Fibroblast of skin of left quadriceps (primary cell): ENCODE measurements at places on chromosomes 1 and 21.

DNA sequence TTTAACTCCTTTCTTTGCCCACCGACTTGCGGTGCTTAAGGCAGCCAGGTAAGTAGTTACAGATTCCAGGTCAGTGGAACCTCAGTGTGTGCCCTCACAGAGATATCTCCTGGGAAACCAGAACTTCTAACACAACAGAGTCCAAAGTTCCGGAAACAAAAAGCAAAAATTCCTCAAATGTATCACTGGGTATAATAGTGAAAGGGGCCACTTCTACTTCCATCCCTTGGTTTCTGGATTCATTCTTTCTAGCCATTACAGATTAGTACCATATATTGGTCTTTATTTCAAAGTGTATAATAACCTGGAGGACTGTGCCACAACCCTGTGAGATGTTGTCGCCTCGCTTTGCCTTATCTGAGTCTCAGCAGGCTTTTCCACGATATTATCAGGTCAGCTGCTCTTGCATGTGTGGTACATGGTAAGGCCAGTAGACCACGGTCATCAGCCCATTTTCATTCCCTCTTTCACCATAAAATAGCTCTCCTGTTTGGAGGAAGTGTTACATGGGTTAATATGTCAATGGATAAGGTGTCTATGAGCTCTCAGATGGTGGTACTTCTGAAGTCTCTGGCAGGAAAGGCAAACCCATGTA is 14.9 kb upstream of the VASH2 start:
- no peak for DNase-seq

DNA sequence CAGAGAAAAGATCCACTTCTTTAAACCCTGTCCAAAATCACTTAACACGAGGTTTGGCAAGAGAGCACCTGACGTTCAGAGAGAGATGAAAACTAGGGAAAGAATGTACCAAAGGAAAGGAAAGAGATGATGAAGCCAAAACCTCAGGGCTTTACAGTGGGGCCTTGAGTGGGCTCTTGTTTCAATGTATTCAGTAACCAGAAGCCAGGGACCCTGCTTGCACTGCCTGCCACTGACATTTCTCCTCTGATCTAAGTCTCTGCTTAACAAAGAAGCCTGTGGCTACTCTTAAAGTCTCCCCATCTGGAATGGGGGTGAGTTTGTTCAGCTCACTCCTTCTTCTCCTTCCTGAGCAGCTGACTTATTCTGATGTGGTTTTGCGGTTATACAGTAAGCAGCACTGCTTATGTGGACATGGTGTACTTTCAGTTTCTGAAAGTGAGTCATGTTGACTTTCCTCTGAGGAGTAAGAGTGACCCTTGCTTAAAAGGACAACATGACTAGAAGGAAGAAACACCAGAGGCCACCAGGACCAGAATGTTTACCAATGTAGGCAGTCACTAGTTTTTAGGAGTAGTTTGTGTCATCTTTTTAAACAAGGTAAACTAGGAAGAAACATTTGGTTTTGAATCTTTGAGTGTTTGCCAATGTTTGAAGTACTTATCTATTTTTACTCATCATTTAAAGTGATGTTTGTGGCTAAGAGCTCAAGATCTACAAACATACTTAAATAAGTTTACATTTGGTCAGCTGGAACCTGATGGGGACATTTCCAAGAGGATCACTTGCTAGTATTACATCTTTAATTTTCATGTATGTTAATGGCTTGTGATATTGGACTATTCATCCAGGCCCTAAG is 87.4 kb downstream of the FASLG start:
- DNase-seq = peak; percentile 78

GRCh38 chr1:16189921-16190621 is 22.4 kb downstream of the ARHGEF19 start:
- DNase-seq = no peak

DNA sequence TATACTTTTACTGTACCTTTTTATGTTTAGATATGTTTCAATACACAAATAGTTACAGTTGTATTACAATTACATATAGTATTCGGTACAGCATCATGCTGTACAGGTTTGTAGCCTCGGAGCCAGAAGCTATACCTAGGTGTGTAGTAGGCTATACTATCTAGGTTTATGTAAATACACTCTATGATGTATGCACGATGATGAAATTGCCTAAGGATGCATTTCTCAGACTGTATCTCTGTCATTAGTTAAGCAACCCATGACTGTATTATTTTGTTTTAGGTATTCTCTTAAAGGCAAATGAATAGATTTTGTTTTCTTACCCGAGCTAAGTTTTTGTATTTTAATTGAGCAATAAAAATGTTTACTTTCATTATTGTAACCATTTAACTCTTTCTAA is 56.4 kb downstream of the SPATA17 start:
- DNase-seq = no peak

DNA sequence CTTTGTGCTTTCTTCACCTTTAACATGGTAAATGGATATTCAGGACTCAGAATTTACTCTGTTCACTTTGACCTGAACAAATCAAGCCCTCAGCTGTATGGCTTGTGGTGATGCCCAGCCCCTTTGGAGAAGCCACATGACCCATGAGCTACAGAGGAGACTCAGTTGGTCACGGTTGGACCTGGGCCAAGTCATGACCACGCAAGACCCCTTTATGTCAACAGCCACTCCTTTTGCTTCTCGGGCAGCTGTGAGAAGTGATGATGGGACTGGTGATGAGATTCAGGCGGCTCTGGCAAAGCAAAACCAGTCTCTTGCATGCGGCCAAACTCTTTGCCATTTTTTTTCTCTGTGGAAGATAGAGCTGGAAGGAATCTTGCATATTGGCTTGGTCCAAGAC is 96.5 kb upstream of the AJAP1 start:
- DNase-seq = no peak

DNA sequence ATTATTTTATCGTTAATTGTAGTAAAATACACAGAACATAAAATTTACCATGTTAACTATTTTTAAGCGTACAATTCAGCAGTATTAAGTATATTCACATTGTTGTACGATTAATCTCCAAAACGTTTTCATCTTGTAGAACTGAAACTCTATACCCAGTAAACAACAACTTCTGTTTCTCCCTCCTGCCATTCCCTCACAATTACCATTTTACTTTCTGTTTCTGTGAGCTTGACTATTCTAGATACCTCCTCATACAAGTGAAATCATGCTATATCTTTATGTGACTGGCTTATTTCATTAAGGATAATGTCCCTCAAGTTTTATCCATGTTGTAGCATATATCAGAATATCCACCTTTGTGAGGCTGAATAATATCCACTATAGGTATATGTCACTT is 156.8 kb downstream of the ST6GALNAC3 start:
- DNase-seq = no peak

DNA sequence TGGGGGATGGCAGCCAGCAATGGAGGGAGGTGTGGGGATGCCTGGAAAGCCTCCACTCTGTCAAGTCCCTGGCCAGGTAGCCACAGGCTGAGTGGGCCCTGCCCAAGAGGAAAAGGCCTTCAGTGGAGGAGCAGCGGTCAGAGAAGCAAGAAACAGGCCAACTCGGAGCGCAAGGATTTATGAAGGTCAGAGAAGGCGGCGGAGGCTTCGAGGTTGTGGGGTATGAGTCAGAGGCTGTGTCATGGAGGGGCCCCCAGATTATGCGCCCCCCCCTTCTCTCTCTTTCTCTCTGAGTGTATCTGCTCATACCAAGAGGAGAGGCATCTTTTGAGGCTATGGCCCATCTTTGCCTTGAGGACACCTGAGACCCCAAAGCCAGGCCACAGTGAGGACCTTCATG is 99.5 kb downstream of the CASZ1 start:
- DNase-seq = no peak

GRCh38 chr21:46182548-46183336 is 1.5 kb downstream of the SPATC1L start:
- no peak for DNase-seq

- no peak for DNase-seq
Observed at GRCh38 chr21:43865540-43866259, 677 bp downstream of the AGPAT3 start.

DNA sequence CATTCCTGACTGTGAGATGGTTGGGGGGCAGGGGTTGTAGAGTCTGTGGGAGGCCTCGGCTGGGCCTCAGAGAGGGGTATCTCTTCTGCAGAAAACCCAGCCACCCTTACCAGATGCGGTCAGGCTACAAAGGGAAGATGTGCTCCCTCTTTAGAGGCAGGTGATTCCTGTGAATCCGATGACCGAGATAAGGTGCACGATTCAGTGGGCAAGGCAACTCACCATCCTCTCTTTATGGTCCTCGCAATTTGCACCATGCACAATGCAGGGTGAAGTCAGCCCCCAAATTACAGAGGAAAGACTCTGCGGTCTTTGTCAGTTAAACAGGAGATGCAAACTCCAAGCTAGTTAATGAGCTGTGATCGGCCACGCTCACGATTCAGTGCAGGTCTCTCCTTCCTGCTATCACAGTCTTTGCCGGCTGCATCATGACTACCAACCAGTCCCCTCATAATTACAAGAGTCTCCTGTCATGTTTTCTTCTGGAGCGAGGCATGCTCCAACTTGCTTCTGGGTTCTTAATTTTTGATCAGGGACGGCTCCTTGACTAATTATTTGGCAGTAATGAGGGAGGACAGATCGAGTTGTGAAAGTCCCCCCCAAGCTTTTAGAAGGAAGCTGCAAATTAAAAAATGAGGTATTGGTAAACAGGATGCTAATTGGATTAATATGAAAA is 12.5 kb downstream of the TP73 start:
- no peak for DNase-seq

- no peak for DNase-seq
Observed at GRCh38 chr21:35226968-35227744, 178.1 kb upstream of the RUNX1 start.

DNA sequence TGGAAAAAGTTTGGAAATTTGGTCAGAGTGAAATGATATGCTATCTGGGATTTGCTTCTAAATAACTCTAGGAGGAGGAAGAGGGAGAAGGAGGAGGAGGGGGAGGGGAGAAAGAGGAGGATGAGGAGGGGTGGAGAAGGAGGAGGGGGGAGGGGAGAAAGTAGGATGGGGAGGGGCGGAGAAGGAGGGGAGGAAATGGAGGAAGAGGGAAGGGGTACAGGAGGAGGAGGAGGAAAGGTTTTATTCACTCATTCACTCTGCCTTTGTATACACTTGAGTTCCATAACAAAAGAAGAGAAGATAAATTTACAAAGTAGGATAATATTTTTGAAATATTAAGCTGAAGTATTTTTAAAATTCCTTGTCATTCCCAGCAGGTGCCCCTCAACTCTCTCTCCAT is 6.3 kb upstream of the VPS26C start:
- DNase-seq = no peak

- no peak for DNase-seq
Observed at GRCh38 chr1:43952731-43953346, 6.1 kb downstream of the IPO13 start.

DNA sequence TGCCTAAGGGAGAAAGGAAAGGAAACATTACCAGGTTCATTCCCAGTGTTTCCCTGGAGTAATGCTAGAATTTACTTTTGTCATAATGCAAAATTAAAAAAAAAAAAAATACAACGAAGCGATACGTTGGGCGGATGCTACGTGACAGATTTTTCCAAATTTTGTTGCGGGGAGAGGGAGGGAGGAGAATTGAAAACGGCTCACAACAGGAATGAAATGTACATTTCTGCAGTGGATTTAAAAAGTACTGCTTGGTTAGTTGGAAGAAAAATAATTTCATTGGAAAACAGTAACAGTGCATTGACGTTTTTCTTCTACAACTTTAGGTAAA is 157.5 kb downstream of the RUNX1 start:
- DNase-seq = no peak

- no peak for DNase-seq
Observed at GRCh38 chr1:214824763-214825162, 221.8 kb downstream of the CENPF start.

DNA sequence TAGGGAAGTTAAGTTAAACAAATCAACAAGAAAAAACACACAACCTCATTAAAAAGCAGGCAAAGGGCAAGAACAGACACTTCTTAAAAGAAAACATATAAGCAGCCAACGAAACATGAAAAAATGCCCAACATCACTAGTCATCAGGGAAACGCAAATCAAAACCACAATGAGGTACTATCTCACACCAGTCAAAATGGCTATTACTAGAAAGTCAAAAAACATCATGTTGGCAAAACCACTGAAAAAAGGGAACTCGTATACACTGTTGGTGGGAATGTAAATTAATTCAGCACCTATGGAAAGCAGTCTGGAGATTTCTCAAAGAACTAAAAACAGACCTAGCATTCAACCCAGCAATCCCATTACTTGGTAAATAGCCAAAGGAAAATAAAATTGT is 51.1 kb downstream of the HSF2BP start:
- DNase-seq = no peak
